Cardiac muscle cell (in vitro differentiated cells and primary cell): ENCODE measurements at places on chromosomes 5 and 9. TPM values are rescaled to one million over a fixed set of nuclear protein-coding genes. Genes with fewer than 3 reads are reported as not detected.

Gene CEL
- 1.1 and 1.6 TPM in 2 replicates for total RNA-seq

Gene SLC34A1
- total RNA-seq, result not detected in 2 replicates

Gene EDIL3
- 5.1 and 7.7 TPM in 2 replicates for total RNA-seq

Gene SARDH
- total RNA-seq, result 10.8 and 16.9 TPM in 2 replicates

GRCh38 chr9:14158136-14158813 lies 155.7 kb downstream of the NFIB start:
- no peak for DNase-seq
- no peak overlapping the region for H3K27ac ChIP-seq
- H3K4me1 ChIP-seq, result no peaks in the 10 kb centered on the region
- no peaks in the 10 kb centered on the region for H3K36me3 ChIP-seq

GRCh38 chr5:133750856-133751255 lies 138.5 kb upstream of the FSTL4 start:
- H3K36me3 ChIP-seq, result no peaks in the 10 kb centered on the region
- no peak overlapping the region for H3K27ac ChIP-seq
- DNase-seq, result no peak
- H3K4me1 ChIP-seq, result no peaks in the 10 kb centered on the region

GRCh38 chr5:57653636-57654290 lies 171.2 kb upstream of the ACTBL2 start:
- H3K27me3 ChIP-seq, result no peaks in the 10 kb centered on the region
- H3K4me3 ChIP-seq, result no peak overlapping the region
- H3K27ac ChIP-seq, result peak overlapping the region; percentile 73
- DNase-seq, result no peak
- H3K4me1 ChIP-seq, result peaks cover 18% of the 10 kb centered on the region

- H3K27ac ChIP-seq, result no peak overlapping the region
- no peak for DNase-seq
- no peaks in the 10 kb centered on the region for H3K36me3 ChIP-seq
- H3K4me3 ChIP-seq, result no peak overlapping the region
- no peaks in the 10 kb centered on the region for H3K27me3 ChIP-seq
These were observed 4.2 kb downstream of the DAB2 start for GRCh38 chr5:39420482-39421145.

DNA sequence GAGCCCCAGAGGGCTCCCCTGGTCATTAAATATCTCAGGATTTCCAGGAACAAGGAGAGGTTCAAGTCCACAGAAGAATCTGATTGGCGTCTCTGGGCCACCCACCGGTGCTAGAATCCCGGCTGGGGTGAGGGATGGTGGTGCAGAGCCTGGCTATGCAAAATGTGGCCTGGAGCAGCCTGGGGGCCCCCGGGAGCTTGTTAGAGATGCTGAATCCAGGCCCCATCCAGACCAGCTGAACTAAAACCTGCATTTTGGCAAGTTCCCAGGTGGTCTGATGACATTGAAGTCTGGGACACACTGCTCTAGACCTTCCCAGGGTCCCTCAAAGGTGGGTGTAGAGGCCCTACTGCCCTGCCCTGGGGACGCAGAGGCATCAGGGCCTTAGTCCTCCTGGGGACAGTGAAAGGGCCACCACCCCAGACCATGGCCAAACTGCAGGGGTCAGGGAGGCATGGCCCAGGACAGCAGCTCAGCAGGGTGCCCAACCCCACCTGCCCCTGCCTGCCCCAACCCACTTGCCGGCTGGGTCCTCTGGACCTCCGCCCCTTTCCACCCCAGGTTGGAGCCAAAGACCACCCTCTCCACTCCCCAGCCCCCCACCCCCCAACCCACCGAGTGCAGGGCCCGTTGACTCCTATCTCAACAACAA lies 34.7 kb downstream of the ADAMTS2 start:
- no peak for DNase-seq
- no peak overlapping the region for H3K27ac ChIP-seq
- no peak overlapping the region for H3K4me3 ChIP-seq
- H3K4me1 ChIP-seq, result no peaks in the 10 kb centered on the region
- H3K36me3 ChIP-seq, result no peaks in the 10 kb centered on the region

DNA sequence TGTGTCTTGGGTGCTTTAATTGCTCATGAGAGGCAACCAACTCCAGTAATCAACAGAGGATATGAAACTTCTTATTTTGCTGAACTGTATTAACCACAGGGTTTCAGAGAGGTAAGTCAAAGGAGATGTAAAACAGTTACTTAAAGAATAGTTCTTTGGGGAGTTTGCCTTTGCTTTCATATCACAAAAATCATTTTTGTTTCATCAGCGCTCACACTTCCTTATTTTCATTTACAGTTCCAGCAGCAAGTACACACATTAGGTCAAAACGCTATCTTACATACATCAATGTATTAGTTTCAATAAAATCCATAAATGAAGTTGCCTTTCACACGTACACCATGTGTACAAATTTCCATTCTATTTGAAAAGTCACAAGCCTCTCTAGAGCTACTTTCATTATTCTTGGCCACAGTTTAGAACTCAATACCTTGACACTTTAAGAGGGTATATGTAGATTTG lies 50.1 kb downstream of the ST8SIA4 start:
- H3K27me3 ChIP-seq, result no peaks in the 10 kb centered on the region
- DNase-seq, result no peak
- H3K36me3 ChIP-seq, result no peaks in the 10 kb centered on the region
- no peak overlapping the region for H3K4me3 ChIP-seq

DNA sequence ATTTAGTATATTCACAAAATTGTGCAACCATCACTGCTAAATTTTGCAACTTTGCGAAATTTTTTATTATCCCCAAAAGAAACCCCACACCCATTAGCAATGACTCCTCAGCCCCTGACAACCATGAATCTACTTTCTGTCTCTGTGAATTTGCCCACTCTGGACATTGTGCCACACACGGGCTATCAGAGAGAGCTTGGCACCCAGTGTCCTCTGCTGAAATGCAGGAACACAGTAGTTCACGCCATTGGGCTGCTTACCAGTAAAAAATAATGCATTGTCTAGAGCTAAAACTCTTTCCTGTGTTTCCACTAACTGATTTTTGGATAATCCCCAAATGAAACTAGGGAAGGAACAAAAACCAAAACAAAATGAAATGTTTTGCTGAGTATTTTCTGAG lies 60.0 kb downstream of the HRH2 start:
- no peak overlapping the region for H3K27ac ChIP-seq
- H3K4me3 ChIP-seq, result no peak overlapping the region
- no peaks in the 10 kb centered on the region for H3K36me3 ChIP-seq
- no peaks in the 10 kb centered on the region for H3K27me3 ChIP-seq

- H3K27ac ChIP-seq, result no peak overlapping the region
These were observed 3.8 kb downstream of the PSD2 start for GRCh38 chr5:139799359-139799758.

DNA sequence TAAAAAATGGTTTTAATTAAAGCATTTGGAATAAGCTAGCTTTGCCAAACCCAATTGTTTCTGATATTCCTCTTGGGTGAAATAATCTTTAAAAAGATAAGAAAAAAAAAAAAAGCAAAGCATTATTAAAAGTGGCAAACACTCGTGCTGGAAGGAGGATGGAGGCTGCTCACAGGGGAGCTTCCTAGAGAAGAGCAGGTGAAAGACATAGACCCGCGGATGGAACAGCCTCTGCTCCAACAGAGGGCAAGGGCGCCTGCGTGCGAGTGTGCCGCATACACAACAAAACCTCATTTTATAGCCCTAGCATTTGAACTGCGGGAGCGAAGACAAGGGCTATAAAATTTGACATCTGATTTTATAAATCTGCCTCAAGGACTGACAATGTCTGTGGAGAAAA lies 33.4 kb upstream of the SLC25A51 start:
- H3K36me3 ChIP-seq, result no peaks in the 10 kb centered on the region
- H3K4me1 ChIP-seq, result peaks cover 29% of the 10 kb centered on the region
- no peak overlapping the region for H3K4me3 ChIP-seq
- peak overlapping the region; percentile 44 for H3K27ac ChIP-seq
- no peak for DNase-seq

DNA sequence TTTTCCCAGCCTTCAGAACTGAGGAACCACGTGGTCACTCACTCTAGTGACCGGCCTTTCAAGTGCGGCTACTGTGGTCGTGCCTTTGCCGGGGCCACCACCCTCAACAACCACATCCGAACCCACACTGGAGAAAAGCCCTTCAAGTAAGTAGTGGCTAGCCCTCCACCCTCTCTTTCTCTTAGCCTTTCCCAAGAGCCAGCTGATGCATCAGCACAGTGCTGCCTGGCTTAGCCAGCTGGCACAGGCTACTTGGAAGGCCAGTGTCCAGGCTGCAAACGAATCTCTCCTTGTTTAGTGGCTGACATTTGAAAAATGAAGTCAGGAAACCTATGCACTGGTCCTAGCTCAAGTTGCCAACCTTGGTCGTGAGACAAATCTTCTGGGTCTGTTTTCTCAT lies 91.1 kb downstream of the PRDM6 start:
- no peak overlapping the region for H3K27ac ChIP-seq
- no peak overlapping the region for H3K4me3 ChIP-seq
- DNase-seq, result no peak
- no peaks in the 10 kb centered on the region for H3K36me3 ChIP-seq

DNA sequence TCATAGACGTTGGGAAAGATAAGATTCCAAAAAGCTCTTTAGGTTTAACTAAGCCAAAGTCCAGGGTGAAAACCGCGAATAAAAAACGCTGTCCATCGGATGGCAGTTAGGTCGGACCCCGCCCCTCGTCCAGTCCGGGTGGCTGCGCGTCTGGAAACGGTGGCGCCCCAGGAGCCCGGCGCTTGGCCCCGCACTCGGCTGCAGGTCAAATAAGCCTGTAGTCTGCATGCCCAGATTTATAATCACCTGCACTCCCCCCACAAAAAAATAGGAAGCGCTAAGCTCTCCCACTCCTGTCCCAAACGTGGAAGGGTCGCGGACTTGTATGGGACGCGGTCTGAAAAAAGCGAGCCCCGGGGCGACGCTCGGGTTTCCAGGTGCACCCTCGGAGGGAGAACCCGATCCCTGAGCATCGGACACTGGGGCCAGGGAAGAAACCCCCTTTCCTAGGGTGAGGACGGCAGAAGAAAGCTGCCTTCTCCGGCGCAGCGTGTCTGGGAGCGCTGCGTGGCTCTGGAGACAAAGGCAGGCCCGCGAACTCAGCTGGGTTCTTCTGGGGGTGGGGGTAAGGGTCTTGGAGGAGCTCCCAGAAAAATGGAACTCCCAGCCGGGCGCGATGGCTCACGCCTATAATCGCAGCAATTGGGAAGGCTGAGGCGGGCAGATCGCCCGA lies 923 bp upstream of the ZBTB5 start:
- peak; percentile 69 for DNase-seq
- peaks cover 8% of the 10 kb centered on the region for H3K4me1 ChIP-seq
- no peaks in the 10 kb centered on the region for H3K27me3 ChIP-seq
- H3K4me3 ChIP-seq, result peak overlapping the region; percentile 50
- peak overlapping the region; percentile 96 for H3K27ac ChIP-seq
